Dermis microvascular lymphatic vessel endothelial cell (primary cell): ENCODE measurements at places on chromosomes 7 and 10. TPM values are rescaled to one million over a fixed set of nuclear protein-coding genes. Genes with fewer than 3 reads are reported as not detected.

The RBM33 gene
- 12.8 and 14.0 TPM in 2 replicates for total RNA-seq

The ANKRD1 gene
- 321 and 371 TPM in 2 replicates for total RNA-seq

The CFAP70 gene
- total RNA-seq = 0.13 and 0.26 TPM in 2 replicates

The CLDN15 gene
- total RNA-seq = 2.1 and 3.2 TPM in 2 replicates

The PDLIM1 gene
- total RNA-seq = 51.1 and 122 TPM in 2 replicates

The SPDYE6 gene
- total RNA-seq = not detected in 2 replicates

The ORAI2 gene
- total RNA-seq = 57.9 and 106 TPM in 2 replicates

The ARHGAP19 gene
- 10.5 and 11.7 TPM in 2 replicates for total RNA-seq

The ADGRA1 gene
- not detected in 2 replicates for total RNA-seq

The LRRD1 gene
- under 0.01 TPM in 2 replicates for total RNA-seq

The ADRA2A gene
- not detected in 2 replicates for total RNA-seq

The CYP2C8 gene
- total RNA-seq = under 0.01 TPM in 1 of 2 replicates, not detected in the other

The PLAC9 gene
- 0.63 and 3.7 TPM in 2 replicates for total RNA-seq

The LIPF gene
- total RNA-seq = not detected in 2 replicates

The PANK1 gene
- 2.3 and 3.7 TPM in 2 replicates for total RNA-seq

The BAIAP2L1 gene
- 0.25 and 0.26 TPM in 2 replicates for total RNA-seq

The MACROH2A2 gene
- total RNA-seq = under 0.01 TPM in 1 of 2 replicates, not detected in the other

The EPO gene
- total RNA-seq = not detected in 2 replicates

The ASB10 gene
- total RNA-seq = not detected in 2 replicates

The RBP3 gene
- not detected in 2 replicates for total RNA-seq

The TAC1 gene
- not detected in 2 replicates for total RNA-seq

The SPDYE9 gene
- total RNA-seq = not detected in 2 replicates

The OTUD1 gene
- 4.7 and 8.5 TPM in 2 replicates for total RNA-seq

The ACSL5 gene
- total RNA-seq = 34.4 and 59.9 TPM in 2 replicates

The GATAD1 gene
- 10.4 and 15.0 TPM in 2 replicates for total RNA-seq

The LIPN gene
- total RNA-seq = not detected in 2 replicates

The FANK1 gene
- total RNA-seq = 1.0 TPM in 2 replicates

The ACBD7 gene
- total RNA-seq = 0.89 and 3.1 TPM in 2 replicates

The FLNC gene
- 130 and 133 TPM in 2 replicates for total RNA-seq

The TNS3 gene
- 7.3 and 11.8 TPM in 2 replicates for total RNA-seq

The FAM241B gene
- total RNA-seq = 0.25 and 0.39 TPM in 2 replicates

The BLNK gene
- not detected in 2 replicates for total RNA-seq

The ADCYAP1R1 gene
- total RNA-seq = under 0.01 TPM in 2 replicates

The BCCIP gene
- total RNA-seq = 23.8 and 28.4 TPM in 2 replicates

The SGCE gene
- total RNA-seq = 59.6 and 85.8 TPM in 2 replicates

The CLEC2L gene
- total RNA-seq = not detected in 2 replicates

The SLC29A3 gene
- total RNA-seq = 1.8 and 2.7 TPM in 2 replicates

The CLRN3 gene
- 0.13 and 0.25 TPM in 2 replicates for total RNA-seq

The CTTNBP2 gene
- total RNA-seq = under 0.01 and 0.63 TPM in 2 replicates

The TFAM gene
- 25.8 and 37.4 TPM in 2 replicates for total RNA-seq

The LMOD2 gene
- not detected in 2 replicates for total RNA-seq

The SP8 gene
- total RNA-seq = not detected in 2 replicates

The ACTR3C gene
- 4.7 and 7.1 TPM in 2 replicates for total RNA-seq

The AP5Z1 gene
- total RNA-seq = 17.6 and 33.1 TPM in 2 replicates

The GOLGA7B gene
- under 0.01 and 0.13 TPM in 2 replicates for total RNA-seq

The FAM237B gene
- total RNA-seq = not detected in 2 replicates

The SLC13A1 gene
- not detected in 2 replicates for total RNA-seq

The HPSE2 gene
- under 0.01 TPM in 1 of 2 replicates, not detected in the other for total RNA-seq
